ENCODE measurements at places on chromosomes 5 and 9.

DNA sequence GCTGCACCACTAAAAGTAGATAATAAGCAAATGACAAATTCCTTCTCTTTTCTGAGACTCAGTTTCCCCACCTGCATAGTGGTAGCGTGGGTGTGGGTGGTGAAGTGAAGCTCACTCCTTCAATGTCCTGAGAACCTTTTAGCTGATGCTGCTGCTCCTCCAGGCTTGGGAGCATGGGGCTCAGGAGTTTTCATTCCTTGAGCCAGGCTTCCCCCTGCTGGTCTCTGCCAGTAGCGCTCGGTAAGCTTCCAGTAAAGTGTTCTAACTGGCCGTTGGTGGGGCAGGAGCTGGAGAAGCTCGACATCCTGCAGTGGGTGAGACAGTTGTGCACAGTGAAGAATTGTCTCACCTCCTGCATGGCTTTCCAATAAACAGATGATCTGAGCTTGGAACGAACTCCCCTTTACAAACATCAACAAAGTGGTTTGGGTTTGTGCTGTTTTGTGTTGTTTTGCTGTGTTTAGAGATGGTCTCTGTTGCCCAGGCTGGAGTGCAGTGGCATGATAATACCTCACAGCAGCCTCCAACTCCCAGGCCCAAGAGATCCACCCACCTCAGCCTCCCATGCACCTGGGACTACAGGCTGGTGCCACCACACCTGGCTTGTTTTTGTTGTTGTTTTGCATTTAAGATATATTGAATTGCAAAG, 34.6 kb downstream of the SPARC start:
- peak; percentile 70 for DNase-seq

DNA sequence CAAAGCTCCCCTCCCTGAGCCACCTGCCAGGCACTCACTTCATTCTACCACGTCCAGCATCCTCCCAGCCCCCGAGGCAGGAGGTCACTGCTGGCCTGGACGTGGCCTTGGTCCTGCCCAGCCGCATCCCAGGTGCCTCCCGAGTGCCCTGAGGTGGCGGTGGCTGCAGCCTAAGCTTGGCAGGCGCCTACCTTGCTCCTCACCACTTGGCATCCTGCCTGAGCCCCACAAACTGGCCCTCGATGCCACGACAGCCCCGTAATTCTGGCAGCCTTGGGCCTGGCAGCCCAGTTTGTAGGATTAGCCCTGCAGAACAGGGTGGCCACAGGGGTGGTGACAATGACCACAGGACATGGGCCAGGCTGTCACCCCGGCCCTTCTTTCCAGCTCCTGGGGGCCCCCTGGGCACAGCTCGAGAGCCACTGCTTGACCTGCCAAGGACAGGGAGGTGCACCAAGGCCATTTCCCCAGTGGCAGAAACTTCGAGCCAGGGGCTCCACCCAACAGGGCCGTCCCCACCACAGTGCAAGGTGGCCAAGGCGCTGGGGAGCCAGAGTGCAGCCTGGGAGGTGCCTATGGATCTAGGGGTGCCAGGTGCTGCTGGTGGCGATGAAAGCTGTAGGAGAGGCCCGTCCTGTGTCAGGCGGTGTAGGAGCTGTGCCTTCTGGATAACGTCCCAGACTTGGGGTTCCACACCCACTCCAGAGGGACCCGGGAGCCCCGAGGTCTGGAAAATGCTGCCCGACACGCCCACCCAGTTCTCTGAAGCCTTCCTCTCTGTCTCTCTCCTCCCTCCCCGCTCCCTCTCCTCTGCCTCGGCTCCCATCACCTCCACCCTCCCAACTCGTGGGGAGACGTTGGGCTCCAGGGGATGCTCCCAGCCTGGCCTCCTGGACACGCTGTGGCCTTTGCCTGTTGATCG, 18.4 kb downstream of the NKD2 start:
- DNase-seq: no peak

DNA sequence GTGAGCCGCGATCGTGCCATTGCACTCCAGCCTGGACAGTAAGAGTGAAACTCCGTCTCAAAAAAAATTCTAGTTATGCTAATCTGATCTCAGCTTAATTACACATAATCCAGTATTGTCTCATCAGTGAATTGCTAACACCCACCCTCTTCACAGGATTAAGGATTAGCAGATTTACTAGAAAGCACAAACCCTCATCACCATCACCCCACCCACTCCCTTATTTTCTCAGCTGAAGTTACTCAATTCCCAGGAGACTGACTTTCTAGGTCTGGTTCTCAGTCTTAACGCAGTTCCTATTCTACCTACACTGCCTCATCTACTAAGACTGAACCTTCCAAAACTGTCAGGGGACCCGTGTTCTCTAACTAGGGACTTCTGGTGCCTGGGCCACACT, 9.0 kb downstream of the TOR1B start:
- no peak for DNase-seq

DNA sequence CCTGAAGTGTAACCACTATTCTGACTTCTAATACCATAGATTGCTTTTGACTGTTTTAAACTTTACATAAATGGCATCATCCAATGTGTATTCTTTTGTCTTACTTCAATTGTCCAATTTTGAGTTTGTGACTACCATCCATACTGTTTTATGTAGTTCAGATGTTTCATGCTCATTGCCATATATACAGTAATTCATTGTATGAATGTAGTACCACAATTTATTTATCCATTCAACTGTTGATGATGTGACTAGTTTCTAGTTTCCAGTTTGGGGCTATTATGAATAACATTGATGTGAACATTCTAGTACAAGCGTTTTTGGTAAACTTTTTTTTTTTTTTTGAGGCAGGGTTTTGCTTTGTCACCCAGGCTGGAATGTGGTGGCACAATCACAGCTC, 55.1 kb downstream of the HMGCS1 start:
- DNase-seq: no peak

GRCh38 chr5:156934450-156935211, 28.4 kb downstream of the TIMD4 start:
- no peak for DNase-seq

- no peak for DNase-seq
These were observed 45.1 kb upstream of the PJA2 start for GRCh38 chr5:109454731-109455505.

GRCh38 chr5:154444556-154445421, 1.0 kb upstream of the SAP30L start:
- no peak for DNase-seq

DNA sequence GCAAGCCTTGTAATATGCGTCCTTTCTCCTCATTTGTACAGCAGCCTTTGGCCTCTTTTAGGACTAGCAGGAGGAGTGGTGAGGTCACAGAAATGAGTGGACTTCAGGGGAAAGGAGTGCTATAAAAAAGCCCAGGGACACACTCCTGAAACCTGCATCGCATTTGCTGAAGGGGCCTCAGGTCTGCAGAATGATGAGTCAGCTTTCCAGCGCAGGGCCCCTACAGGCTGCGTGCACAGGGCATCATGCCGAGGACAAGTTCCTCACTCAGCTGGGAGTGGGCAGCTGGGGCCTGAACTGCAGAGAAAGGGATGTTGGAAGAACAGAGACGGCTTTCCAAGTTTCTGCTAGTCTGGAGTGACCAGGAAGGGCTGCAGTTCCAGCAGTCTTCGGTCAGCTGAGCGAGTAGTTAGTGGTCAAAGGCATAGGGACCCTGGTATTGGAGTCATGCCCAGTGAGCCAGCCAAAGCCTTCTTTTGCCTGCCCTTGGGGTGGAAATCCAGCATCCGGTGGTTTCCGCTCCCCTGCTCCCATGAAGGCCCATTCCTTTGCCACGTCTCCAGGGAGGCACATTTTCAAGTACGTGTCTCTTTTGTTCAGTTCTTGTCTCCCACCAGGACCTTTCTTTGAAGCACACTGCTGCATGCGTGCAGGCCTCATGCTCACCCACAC, 17.3 kb upstream of the CFAP157 start:
- no peak for DNase-seq

DNA sequence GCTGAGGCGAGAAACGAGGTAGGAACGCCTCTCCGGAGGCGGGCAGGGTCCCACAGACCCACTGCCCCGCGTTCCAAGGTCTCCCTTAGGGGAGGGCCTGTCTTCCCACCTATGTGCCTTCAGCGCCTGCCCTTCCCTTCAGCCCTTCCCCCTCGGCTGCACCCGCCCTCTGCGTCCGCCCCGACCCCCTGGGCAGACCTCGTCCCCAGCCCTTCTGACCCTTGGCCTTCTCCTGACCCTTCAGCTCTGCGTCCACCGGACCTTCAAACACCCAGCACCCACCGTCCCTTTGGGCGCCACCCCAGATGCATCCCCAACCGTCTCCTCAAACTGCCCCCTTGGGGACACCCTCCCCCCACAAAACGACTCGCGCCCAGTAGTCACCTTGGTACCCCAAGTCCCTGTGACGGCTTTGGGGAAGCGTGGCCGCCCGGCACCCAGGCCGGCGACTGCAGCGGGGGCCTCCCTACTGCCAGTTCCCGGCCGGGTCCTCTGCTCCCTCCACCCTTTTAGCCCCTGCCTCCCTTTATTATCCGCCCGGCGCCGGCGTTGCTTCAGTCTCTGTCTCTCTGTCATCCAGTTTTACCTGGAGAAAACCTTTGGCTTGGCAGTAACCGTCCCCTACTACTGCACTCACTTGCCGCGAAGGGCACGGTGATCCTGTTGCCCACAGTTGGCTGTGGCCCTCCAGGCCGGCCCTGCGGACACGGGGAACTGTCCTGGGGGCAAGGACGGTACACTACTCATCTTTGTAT, 421 bp downstream of the RUSC2 start:
- DNase-seq: no peak

DNA sequence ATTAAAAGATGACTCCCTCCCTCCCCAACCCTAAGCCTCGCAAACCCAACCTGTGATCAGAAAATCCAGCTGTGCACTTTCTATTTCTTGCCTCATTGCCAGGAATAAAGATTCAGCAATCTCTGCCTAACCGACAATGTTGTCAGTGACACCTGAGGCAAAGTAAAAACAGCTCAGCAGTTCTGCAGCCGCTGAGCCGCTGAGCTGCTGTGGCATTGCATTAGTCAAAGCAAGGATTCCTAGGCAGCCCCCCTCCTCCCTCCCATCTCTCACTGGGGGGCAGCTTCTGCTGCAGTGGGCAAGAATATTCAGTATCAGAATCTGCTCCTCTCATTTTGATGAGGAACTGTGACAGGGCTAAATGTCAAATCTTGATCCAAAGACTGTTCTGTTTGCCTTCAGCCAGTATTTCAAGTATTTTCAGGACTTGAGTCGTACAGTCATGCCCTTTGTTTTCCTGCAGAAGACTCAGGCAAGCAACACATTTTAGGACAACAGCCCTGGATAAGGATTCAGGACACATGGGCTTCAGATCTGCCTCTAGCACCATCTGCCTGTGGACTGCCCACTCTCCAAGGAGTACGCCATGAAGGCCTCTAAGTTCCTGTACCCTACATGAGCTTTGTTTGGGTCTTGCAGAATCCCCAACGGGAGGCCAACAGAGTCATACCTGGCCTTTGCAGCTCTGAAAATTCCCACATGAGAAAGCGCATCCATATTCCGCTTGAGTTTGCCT, 41.1 kb upstream of the DAP start:
- DNase-seq: no peak

- DNase-seq: no peak
These were observed 41.3 kb upstream of the ITGA2 start for GRCh38 chr5:52947851-52948250.

- no peak for DNase-seq
These were observed 111.8 kb upstream of the TLE1 start for GRCh38 chr9:81801190-81801589.

GRCh38 chr5:176776916-176777315, 33.4 kb upstream of the UNC5A start:
- DNase-seq: no peak

- no peak for DNase-seq
These were observed 152.1 kb downstream of the CRB2 start for GRCh38 chr9:123508048-123508447.

DNA sequence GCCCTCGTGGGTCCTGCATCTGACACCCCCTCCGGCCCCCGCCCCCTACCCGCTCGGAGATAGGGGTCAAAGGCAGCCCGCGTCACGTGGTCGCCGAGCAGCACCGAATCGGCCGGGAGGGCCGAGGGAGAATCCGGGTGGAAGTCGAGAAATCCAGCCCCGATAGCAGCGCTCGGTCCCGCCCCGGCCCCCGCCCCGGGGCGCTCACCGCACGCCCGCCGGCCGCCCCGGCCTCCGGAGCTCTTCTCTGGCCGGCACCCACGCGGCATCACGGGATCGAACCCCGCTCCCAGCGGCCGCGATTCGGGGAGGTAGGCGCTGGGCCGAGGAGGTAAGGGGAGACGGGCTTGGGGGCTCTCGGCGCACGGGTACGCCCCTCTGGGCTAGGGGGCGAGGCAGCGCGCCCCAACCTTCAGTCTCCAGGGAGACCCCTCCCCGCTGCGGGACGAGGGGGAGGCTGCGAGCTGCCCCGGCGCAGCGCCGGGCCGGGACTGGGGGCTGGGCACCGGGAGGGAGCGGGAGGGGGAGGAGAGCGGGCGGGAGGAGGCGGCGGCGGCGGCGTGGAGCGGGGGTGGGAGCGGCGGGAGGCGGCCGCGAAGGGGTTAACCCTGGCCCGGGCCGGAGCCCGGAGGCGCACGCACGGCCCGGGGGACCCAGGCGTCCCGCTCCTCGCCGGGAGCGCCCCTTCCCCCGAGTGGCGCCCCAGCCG, 22.1 kb upstream of the NDST1 start:
- no peak for DNase-seq

DNA sequence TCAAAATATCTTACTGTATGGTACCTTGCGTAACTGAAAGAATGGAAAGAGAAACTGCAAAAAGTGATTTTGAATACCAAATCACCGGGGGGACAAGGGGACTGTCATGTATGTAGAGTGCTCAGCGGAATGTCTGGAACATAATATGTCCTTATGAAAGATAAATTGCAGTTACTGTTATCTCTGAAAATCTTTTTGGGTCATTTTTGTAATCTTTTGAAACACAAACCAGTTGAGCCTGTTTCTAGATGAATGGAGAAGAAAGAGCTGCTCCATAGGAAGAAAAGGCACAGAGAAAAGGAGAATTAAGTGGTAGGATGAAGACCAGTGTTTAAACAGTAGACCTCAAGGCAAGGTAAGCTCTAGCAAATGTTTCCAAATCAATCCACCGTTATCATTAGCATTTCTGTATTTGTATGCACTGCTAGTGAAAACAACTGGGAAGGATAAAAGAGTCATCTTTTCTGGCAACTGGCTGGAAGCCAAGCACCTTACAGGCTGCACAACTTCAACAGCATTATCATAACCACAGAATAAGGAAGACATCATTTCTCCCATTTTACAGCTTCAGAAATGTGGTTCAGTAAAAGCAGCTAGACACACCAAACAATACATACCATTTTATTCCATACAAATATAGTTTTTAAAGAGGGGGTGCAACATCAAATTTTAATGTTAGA, 158.5 kb downstream of the TRPM3 start:
- DNase-seq: no peak

GRCh38 chr5:133521801-133522200, 90.5 kb downstream of the FSTL4 start:
- DNase-seq: no peak

DNA sequence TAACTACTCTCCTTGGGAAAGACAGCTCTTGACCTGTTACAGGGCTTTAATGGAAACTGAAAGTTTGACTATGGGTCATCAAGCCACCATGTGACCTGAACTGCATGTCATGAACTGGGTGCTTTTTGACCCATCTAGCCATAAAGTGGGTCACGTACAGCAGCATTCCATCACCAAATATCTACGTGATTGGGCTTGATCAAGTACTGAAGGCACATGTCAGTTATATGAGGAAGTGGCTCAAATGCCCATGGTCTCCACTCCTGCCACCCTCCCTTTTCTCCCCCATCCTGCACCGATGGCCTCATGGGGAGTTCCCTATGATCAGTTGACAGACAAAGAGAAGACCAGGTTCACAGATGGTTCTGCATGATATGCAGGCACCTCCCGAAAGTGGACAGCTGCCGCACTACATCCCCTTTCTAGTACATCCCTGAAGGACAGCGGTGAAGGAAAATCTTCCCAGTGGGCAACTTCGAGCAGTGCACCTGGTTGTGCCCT, 7.3 kb upstream of the FCN1 start:
- no peak for DNase-seq

- no peak for DNase-seq
These were observed 319.2 kb upstream of the MPDZ start for GRCh38 chr9:13598738-13599137.
